Naive thymus-derived CD8-positive, alpha-beta T cell (primary cell): ENCODE measurements at places on chromosomes 7 and 10. TPM values are rescaled to one million over a fixed set of nuclear protein-coding genes. Genes with fewer than 3 reads are reported as not detected.

Gene MRC1
- total RNA-seq, result 1.2 TPM

Gene WNT8B
- not detected for total RNA-seq

Gene ATP6V1F
- total RNA-seq, result 69.2 TPM

Gene PON3
- total RNA-seq, result not detected

Gene SPDYE2B
- total RNA-seq, result not detected

Gene ACSM6
- not detected for total RNA-seq

Gene NKX2-3
- not detected for total RNA-seq

Gene EGR2
- total RNA-seq, result 1.1 TPM

Gene TMEM213
- not detected for total RNA-seq

DNA sequence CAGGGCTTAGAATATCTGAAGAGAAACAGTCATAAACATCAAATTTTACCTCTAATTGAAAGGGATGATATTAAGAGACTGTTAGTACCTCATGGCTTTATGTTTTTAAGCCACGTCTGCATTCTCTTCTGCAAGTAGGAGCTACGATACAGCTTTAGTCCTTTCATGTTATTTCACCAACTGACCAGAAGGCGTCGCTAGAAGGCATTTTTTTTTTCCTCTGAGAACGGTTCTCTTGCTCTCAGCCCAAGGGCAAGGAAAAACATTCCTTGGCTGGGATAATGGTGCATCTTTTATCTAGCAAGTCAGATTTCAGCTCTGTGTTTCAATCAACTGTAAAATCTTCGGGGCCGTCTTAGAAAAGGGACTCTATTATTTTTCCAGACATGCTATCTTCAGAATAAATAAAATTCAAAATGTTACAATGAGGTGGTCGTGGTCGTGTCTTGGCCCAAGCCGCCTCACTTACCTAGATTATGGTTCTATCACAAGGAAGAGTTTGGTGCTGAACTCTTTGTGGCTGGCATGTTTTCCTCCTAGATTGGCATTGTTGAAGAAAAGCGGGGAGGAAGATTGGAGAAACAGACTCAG, 41.6 kb upstream of the LYZL2 start:
- no peak for DNase-seq

DNA sequence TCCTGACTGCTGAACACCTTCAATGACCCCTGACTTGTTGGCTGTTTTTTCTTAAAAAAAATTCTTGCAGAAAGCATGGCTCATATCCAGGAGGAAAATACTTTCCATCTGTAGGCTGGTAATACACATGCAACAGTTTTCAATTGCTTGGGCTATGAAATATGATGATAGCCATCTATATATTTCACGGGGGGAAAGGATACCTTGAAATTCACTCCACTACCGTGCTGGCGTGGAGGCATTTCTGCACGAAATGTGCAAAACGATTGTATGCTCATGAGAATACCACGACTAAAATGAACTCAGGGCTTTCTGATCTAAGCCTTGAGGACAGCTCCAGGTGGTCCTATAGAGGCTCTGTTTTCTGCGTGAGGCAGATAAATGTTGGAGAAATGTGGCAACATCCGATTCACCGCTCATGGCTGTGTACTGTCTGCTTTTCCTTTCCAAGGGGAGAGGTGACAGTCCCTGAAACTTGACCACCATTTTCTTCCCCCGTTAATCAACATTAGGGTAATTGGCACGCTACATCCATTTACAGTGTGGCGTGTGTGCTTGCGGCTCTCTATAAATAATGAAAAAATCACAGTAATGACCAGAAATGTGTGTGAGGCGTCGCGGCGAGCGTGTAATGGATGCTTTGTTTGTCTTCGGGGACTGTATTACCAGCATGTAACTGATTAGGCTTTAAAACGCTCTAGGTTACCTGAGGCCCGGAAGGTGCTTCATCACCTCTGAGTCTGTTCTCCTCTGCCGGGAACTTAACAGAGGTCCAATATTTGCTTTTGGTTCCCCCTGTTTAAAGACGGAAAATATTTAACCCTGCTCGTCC, 12.8 kb upstream of the CARD11 start:
- no peak for DNase-seq

GRCh38 chr7:21851559-21851967, 94.1 kb downstream of the CDCA7L start:
- DNase-seq, result no peak

- no peak for DNase-seq
These were observed 188.4 kb upstream of the CACNA2D1 start for GRCh38 chr7:82631998-82632397.

DNA sequence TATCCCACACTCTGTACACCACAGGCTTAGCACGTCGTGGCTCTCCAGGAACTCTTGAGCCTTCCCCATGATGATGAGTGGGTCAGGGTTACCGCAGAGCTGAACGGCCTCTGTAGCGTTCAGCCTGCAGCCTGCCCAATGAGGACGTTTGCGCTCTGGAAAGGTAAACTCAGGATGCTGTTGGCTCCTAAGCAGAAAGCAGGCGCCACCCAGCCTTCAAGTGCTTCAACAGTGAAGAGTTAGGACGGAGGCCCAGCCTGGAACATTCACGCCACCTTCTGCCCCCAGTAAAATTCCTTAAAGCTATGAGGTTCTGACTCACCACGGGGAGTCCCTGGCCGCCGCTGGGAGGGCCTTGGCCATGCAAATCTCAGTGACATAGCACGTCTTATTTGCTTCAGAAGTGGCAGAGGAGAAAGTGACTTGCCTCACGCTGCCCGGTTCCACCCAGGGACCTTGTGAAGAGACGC, 161.5 kb upstream of the SH2B2 start:
- DNase-seq, result no peak

- DNase-seq, result no peak
These were observed 96.1 kb upstream of the ASAH2 start for GRCh38 chr10:50347394-50347802.

DNA sequence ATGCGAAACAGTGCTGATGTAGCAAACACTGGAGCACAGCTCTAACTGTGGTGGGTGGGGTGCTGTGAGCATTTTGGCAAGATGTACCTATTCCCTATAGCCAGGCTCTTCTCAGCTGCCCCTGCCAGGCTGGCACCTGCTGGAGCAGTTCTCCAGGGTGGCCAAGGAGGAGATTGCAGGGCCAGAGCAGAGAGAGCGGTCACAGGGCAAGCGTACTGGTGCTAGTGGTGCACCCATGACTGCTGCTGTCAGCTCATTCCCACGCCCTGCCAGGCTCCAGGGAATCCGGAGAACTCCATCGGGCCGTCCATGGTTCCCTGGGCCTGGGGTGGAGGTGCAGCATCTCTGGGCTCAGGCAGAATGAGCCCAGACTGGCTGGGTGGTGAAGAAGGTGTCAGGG, 2.1 kb downstream of the COL13A1 start:
- no peak for DNase-seq

GRCh38 chr10:97016728-97017473, 168.9 kb downstream of the SLIT1 start:
- DNase-seq, result no peak

- DNase-seq, result no peak
These were observed 12.7 kb upstream of the SNX8 start for GRCh38 chr7:2326951-2327350.

DNA sequence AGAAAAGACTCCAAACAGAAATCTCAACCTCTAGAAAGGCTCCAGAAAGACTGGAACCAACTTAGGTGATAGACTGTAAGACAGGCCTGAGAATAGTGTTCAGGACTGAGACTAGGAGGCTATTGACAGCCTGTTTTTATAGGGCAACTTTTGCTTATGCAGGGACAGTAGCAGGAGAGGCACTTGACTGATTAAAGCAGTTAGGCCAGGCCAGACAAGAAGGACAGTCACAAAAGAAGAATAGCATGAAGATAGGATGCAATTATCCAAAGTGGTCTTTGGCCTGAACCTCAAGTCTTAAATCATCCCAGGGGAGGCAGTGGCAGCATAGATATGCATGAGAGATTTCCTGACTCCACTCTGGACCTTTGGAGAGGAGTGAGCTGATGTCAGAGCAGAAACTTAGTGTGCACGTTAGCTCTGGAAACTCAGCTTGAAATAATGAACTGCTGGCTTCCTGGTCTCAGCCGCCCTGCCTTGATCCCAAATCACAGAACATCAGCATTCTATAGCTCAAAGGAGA, 290.6 kb downstream of the SORCS3 start:
- no peak for DNase-seq

DNA sequence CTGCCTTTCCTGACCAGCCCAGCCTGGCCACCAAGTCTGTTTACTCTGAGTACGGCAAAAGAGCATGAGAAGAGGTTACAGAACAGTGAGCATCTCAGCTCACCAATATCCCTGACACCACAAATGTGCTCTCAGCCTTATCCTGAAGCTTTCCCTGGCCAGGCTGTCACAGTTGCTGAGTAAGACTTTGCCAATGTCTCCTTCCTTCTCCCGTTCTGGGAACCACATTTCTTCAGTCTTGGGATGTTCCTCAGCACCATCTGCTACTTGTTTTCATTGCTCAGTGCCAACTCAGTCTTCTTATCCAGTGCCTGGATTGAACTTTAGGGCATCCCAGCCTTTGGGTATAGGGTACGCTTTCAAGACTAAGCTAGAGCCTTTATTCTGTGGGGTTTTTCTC, 7.1 kb upstream of the KCNIP2 start:
- no peak for DNase-seq

DNA sequence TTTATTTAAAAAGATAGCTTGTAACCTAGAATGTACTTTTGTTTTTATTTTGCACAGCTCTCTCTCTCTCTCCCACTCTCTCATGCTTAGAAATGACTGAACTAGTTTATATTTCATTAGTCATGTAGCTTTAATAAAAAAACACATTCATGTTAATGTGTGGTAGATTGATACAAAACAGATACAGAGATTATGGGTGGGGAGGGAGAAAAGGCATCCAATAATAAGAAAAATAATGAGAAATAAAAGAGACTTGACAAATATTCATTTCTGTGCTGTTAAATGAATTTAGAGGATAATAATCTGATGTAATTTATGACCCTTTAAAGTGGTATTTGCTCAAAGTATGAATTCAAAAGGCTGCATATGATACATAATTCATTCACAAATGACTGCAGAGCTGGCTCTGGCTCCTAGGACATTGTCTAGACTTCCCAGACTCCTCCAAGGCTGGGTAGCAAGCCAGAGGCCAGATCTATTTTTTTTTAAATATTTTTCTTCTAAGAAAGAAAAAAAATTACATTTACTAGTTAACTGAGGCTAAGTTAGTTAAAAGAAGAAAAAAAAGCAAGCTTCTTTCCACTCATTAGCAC, 105.7 kb upstream of the DNAJB12 start:
- no peak for DNase-seq

GRCh38 chr10:129909531-129910256, 54.4 kb downstream of the EBF3 start:
- DNase-seq, result no peak

DNA sequence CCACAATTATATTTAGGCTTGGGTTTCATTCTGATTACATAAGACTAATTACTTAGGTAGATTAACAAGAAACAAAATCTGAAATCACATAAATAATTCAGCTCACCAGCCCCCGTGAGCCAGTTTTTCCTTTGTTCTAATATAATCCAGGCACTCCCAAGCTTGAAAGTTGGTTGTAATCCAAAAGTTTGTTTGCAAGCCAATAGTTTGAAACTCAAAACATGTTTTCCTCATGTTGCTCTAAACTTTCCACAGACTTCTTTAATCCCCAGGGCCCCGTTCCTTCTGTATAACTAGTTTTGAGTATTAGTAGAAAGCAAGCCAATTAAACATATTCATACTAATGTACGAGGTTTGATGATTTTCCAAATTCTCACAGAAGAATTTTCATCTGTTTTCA, 56.1 kb downstream of the SP8 start:
- no peak for DNase-seq

GRCh38 chr7:29281782-29282541, 87.4 kb downstream of the CHN2 start:
- no peak for DNase-seq

GRCh38 chr7:116560021-116560970, 35.5 kb downstream of the CAV1 start:
- no peak for DNase-seq

- DNase-seq, result no peak
These were observed 130.9 kb upstream of the ANKRD1 start for GRCh38 chr10:91051829-91052228.

GRCh38 chr7:153457746-153458145, 594.5 kb upstream of the DPP6 start:
- no peak for DNase-seq

DNA sequence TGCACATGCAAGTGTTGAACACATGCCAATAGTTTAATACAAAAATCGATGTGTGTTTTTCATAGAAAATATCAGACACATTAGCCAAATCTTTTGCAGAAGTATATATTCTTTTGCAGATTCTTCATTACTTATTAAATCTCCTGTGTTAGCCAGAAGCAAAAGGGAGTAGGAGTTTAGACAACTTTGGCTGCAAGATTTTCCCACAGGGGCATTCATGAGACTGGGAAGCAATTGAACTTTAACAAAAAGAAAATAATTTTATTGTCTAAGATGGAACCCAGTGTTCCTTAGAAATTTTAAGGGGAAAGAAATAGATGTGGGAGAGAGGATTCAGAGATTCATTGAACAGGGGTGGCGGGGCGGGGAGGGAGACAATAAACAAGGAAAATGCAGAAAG, 1336.0 kb downstream of the GATA3 start:
- DNase-seq, result no peak

DNA sequence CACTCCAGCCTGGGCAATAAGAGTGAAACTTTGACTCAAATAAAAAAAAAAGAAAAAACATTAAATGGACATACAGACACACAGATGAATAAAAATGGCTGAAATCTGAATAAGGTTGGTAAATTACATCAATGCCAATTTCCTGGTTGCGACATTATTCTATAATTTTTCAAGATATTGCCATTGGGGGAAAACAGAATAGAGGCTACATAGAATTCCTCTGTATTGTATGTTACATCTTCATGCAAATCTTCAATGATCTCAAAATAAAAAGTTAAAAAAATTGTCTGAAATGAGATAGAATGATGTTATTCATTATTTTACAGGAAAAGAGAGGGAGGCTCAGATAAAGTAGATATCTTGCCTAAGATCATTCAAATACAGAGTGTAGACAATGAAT, 234.0 kb downstream of the SDHAF3 start:
- DNase-seq, result no peak

DNA sequence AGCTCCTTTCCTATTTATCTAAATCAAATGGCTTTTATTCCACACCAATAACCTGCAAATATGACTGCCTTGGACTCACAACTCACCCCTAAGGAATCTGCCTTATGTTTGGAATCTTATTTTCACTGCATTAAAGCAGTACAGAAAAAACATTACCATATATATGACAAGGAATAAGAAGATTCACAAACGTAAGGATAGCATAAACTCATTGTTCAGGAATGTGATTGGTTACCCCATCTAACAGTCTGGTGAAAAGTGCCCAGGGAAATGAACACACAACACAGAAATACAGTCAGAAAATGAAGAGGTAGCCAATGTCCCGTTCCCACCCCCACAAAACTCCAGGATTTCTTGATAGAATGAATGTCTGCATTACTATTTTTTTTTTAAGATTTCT, 2.0 kb downstream of the PPP3CB start:
- DNase-seq, result no peak
